ENCODE measurements at places on chromosomes 16 and 17.

DNA sequence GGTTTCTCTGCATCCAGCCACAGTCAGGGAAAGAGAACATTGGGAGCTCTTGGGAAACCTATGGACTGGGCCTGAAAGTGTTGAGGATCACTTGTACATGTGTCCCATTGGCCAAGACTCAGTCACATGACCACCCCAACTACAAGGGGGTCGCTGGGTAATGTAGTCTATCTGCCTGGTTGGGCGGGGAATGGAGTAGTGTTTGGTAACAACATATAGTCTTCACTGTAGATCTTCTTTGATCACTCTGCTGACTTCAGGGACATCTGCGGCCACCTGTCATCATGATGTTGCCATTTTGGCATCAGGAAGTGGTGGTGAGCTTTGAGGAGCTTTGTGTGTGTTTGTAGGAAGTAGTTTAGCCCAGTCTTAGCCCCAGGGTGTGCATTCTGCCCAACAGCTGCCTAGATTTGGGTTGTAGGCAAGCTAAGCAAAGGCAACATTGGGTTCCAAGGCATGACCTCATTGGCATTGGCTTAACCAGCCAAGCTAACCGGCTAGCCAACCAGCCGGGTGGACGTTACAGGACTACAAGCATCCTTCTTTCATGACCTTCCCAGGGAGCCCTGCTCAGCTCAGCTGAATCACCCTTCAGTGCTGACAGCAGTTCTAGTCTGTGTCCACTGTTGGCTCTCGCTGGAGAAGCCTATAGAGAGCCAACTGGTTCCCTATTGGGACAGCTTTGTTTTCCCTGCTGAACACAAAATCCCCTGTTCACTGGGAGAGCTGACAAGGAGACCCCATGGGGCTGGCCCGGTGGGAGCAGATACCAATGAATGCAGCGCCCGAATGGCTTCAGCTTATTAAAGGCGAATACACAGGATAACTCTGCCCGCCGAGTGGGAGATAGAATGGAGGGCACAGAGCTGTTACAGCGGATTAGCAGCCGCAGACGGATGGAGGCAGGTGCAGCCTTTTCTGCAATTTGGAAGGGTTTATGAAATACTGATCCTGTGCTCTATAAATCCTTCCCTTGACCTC, 178.6 kb downstream of the NTN1 start:
- ATAC-seq, result no peak

DNA sequence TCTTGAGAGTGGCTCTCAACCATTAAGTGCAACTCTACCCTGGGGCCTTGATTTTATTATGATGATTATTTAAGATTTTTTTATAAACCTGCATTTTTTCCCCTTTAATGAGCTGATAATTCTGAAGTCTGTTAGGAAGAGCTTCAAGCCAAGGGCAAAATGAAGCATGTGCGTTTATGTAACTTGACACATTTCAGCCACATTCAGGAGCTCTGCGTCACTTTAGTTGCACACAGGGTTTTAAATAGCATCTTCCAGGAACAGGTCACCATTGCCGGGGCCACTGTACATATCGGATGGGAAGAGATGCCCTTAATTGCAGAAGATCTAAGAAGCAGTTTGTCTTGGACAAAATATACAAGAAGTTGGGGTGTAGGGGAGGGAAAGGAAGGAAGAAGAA, 89.6 kb downstream of the BMERB1 start:
- ATAC-seq, result no peak

- ATAC-seq, result no peak
Observed at GRCh38 chr17:74555427-74555940, 9.6 kb upstream of the CD300C start.

- no peak for ATAC-seq
Observed at GRCh38 chr16:28301154-28301553, 8.8 kb downstream of the SBK1 start.

DNA sequence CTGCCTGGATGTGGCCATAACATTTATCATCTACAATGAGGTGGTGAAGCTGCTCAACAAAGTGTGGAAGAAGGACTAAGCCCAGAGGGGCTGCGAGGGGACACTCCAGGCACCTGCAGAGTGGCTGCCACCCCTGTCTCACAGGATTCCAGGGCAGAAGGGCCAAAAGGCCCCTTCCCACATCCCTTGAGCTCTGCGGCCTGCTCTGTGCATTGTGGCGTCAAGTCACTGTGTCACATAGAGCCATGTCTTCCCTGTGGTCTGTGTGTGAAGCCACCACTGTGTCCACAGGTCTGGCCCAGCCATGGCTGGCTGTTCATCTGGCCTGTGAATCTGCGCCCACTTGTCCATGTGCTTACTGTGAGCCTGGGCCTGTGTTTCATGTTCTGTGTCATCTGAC, 1714.6 kb downstream of the TP53TG3F start:
- ATAC-seq, result no peak

- ATAC-seq, result no peak
Observed at GRCh38 chr16:12057266-12057665, 80.7 kb downstream of the SNX29 start.

DNA sequence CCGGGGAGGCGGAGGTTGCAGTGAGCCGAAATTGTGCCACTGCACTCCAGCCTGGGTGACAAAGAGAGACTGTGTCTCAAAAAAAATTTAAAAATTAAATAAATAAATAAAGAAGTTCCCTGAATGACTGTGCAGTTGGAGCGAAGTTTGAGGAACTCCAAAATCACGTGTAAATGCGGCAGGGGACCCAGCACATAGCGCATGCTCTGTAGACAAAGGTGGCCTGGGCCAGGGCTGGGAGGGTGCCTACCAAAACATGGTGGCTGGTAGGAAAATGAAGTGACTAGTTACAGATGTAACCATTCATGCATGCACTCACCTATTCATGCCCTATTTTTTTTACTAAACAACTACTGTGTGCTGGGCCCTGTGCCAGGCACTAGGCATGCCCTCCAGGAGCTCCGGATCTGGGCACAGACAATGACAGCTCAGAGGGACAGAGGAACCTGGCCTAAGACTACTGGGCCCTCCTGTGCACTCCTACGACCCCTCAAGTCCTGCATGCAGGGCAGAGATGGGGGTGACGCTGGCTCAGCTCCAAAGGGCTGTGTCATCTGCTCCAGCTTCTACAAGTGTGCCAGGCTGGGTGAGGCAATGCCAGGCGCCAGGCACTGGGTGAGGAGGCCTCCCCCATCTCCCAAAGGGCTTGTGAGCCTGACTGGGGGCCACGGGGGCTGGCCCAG, 65.3 kb downstream of the RMI2 start:
- ATAC-seq, result no peak

DNA sequence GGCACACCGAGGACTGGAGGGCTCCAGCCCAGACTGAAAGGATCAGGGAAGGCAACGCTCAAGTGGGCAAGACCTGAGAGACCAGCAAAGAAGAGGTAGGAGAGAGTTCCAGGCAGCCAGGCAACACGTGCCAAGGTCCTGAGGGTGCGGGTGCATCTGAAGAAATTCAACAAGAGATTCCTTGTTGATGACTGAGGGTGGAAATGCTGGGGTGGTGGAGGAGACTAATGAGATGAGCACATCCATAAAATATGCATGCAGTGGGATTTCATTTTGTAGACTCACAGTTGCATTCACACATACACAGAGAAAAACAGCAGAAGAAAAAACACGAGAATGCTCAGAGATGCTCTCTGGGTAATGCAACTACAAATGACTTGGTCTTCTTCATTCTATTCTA, 154.8 kb upstream of the FOXF1 start:
- ATAC-seq, result no peak

- ATAC-seq, result no peak
Observed at GRCh38 chr17:72466199-72466598, 345.4 kb downstream of the SOX9 start.

DNA sequence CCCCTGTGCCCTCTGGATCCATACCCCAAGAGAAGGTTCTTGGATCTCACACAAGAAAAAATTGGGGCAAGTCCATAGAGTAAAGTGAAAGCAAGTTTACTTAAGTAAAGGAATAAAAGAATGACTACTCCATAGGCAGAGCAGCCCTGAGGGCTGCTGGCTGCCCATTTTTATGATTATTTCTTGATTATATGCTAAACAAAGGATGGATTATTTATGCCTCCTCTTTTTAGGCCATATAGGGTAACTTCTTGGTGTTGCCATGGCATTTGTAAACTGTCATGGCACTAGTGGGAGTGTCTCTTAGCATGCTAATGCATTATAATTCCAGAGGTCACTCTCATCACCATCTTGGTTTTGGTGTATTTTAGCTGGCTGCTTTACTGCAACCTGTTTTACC, 70.8 kb downstream of the NLK start:
- ATAC-seq, result no peak

- ATAC-seq, result no peak
Observed at GRCh38 chr16:25011891-25012514, 3.2 kb downstream of the ARHGAP17 start.

DNA sequence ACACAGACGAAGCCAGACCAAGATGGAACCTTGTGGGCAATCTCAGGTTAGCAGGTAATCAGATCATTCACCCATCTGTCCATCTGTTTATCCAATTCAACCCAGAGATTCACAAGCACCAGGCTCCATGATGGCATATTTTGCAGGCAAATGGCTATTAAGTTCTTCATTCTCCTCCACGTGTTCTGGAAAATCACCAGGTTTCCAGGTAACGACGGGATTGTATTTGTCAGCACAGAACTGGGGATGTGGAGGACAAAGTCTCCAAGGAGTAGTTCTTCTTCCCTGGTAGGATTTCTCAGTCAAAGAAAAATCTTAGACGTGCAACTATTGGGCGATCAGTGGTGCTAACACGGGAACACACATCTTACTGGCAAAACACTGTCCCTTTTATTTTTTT, 368.8 kb downstream of the SLC39A11 start:
- no peak for ATAC-seq

- no peak for ATAC-seq
Observed at GRCh38 chr16:50121721-50122445, 31.2 kb upstream of the TENT4B start.

- ATAC-seq, result no peak
Observed at GRCh38 chr16:23773339-23773738, 18.5 kb downstream of the CHP2 start.

DNA sequence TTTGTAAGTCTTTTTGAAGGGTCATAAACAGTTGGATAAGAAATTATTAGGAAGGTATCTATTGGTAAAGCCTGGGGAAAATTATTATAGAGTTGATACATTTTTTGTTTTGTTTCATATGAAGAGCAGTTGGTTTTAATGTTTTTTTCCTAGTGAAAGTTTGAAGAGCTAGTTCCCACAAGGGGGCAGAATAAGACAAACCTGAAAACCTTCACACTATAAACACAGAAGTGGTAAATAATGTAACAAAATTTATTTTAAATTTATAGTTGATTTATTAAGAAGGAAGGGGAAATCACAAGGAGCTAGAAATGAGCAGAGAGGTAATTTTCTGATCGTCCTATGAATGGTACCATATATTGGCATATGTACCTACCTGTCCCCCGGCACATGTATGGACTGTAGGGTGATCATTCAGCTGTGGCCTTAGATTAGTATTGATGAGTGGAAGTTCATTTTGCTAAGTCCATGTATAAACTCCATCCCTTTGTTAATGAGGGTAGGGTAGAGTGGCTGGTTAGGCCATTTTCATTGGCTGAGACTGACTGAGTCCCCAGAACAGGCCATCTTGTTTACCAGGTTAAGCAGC, 116.3 kb downstream of the TANC2 start:
- ATAC-seq, result peak; percentile 17

DNA sequence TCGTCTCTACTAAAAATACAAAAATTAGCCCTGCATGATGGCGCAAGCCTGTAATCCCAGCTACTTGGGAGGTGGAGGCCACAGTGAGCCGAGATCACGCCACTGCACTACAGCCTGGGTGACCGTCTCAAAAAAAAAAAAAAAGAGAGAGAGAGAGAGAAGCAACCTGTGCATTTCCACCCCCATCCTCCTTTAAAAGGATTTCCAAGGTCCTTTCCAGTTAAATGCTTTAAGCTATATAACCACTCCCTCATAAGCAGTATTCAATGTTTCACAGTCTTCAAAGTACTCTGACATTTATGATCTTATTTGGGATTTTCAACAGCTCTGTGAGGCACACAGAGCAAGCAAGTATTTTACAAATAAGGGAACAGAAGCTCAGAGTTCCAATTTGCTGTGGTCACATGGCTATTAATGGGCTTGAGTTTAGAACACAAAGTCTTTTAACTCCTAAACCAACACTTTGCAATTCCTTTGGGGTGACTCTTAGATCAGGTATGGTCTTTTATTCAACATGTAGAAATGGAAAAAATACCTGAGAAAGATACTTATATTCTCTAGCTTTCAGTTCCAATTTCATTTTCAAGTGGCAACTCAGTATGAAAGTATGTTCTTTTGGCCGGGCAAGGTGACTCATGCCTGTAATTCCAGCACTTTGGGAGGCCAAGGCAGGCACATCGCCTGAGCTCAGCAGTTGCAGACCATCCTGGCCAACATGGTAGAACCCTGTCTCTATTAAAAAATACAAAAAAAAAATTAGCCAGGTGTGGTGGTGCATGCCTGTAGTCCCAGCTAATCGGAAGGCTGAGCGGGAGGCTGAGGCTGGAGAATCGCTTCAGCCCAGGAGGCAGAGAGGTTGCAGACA, 31.3 kb downstream of the SPOP start:
- ATAC-seq, result peak; percentile 88

DNA sequence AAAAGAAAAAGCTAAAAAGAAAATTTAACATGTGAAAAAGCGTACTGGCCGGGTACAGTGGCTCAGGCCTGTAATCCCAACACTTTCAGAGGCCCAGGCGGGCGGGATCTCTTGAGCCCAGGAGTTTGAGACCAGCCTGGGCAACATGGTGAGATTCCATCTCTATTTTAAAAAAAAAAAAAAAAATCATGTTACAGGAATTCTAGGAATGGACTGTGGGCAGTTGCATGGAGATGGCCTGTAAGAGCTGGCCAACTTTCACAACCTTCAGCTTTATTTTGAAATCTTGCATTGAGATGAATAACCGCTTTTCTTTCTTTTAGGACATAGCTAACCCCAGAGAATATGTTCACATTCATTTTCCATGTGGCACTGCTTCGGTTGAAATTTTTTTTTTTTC, 8.2 kb upstream of the CIAO3 start:
- no peak for ATAC-seq

GRCh38 chr16:56451753-56452689, 667 bp downstream of the OGFOD1 start:
- peak; percentile 32 for ATAC-seq

DNA sequence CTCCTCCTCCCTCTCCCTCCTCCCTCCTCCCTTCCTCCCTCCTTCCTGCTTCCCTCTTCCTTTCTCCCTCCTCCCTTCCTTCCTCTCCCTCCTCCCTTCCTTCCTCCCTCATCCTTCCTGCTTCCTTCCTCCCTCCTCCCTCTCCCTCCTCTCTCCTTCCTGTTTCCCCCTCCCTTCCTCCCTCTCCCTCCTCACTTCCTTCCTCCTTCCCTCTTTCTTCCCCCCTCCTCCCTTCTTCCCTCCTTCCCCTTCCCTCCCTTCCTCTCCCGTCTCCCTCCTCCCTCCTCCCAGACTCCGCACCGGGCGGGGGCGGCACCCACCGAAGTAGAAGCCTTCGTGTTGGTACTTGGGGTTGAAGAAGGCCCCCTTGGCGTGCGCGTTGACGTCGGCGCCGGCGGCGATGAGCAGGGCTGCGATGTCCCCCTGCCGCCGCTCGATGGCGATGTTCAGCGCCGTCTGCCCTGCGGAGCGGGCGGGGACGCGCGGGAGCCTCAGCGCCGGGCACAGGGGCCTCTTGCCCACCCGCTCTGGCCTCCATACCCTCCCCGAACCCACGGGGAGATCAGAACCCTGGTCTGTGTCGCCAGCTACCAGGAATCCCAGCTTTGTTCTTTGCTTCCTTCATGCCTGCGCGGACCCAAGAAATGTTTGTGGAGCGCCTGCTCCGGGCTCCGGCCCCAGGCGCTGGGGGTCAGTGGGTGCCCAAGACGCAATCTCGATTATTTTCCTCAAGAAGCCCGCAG, 22.2 kb downstream of the TRPV3 start:
- peak; percentile 84 for ATAC-seq

All from activated CD4-positive, CD25-positive, alpha-beta regulatory T cell treated with anti-CD3 and anti-CD28 coated beads, Interleukin-2, amount 50 U/mL, for 24 hours (primary cell).